WTC11 (cell line): ENCODE measurements at places on chromosomes 6 and 20.

DNA sequence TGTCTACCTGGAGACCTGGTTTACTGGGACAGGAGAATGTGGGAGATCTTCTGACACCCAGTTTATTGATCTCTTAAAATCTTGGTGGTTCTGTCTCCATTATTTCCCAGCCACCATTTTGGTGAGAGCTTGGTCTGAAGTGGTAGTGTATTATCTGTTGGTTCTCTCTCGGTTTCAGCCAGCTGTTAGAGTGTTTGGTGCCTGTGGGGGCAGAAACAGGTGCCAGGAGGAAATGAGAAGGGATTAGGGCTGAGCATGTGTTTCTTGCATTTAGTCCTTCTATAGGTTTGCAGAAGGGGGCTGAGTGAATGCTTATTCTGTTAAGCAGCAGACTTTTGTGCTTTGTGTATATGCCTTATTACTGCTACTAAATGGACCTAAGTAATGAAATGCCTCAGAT lies 9.6 kb downstream of the JARID2 start:
- DNase-seq = no peak

- no peak for DNase-seq
Observed at GRCh38 chr6:96794980-96795379, 42.3 kb downstream of the GPR63 start.

DNA sequence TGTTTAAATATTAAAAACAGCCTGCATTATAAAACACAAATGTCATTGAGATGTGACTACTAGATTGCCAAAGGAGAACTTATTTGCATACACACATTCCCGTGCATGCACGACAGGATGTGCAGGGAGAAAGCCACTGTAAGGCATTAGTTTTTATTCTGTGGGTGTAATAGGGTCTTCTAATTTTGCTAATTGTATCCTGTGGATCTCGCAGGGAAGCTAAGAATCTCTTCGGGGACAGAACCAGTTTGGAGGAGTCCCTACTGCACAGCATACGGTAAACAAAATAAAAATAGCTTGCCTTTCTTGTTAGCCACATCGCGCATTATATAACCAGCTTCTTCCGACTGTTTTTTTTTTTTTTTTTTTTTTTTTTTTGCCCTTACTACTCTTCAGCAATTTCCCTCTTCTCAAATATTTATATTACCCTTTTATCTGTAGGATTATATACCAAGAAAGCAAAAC lies 2.0 kb downstream of the ATXN1 start:
- no peak for DNase-seq

DNA sequence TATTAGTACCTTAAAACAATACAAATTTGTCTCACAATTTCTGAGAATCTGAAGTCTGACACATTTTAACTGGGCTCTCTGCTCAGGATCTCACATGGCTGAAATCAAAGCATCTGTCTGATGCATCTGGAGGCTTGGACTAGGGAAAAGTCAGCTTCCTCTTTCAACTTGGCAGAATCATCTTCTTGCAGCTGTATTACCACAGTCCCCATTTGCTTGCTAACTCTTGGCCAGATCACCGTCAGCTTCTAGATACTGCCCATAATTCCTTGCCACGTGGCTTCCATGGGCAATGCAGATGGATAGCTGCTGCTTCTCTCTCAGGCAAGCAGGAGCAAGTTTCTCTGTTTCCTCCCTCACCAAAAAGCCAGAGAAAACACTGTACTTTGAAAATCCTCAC lies 1106.4 kb upstream of the CITED2 start:
- DNase-seq = no peak

DNA sequence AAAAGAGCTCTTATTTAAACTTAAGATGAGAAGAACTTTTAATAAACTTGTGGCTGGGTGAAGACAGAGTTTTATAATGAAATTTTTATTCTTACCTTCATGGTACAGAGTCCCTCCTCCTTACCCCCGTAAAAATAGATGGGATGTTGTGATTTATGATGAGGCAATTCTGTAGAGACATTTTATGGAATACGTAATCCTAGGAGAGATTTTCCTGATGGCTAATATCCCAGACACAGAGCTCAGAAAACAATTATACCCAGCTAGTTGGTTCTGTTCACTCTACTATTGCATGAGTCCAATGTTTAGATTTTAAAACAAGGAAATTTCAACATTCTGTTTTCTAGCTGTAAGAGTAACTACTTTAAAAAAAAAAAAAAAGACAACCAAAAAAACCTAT lies 43.4 kb downstream of the MTHFD1L start:
- no peak for DNase-seq
